ENCODE measurements at places on chromosomes 6 and 20.
A peak's percentile ranks its signal among the peaks of the same experiment; 100 is the strongest.

GRCh38 chr6:161257793-161258457 is 15.9 kb downstream of the AGPAT4 start:
- DNase-seq = peak; percentile 94

- no peak for DNase-seq
These were observed 37.6 kb downstream of the ANKS1A start for GRCh38 chr6:34926655-34927054.

DNA sequence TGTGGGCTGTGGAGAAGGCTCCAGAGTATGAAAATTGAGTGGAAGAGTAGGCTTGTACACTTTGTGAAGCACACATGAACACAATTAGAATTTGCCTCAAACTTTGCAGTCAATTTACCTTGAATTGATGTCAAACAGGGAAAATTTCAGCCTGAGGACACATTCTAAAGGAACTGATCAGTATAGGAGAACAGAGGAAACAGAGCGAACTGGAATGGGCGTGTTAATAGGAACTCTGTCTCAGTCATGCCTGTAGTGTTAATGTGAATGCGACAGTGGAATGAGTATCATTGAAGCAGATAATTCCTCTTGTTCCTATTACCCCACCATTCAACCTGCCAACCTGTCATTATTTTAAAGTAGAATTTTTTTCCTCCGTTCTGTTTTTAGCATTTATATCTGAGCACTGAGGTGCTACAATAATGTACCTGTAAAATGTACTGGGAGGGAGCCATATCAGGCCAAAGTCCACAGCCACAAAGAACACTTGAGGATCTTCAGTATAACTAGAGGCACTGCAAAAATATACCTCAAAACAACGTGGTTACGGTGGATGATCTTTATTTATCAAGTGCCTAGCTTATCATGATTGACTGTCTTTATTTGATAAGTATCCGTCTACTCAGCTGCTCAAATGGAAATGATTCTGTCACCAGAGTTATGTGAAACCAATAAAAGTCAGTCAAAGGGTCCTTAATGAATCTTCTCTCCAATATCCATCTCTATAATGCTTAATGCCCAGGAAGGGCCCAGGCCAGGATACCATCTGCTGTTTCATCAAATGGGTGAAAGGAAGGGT is 125.3 kb upstream of the STMND1 start:
- DNase-seq = no peak

DNA sequence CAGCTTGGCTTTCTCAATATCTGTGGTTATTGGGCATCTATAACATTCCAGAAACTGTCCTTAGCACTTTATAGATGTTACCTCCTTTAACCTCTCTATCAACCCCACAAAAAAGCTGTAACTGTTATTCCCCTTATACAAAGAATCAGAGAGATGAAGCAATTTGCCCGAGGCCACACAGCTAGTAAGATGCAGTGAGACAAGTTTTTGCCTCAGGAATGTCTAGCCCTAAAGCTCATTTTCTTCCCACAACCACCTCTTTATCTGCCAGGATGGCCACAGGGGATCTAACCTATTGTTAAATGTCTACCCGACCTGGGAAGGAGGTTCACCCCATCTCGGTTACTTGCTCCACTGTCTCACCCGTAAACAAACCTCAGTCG is 31.9 kb upstream of the TCP11 start:
- no peak for DNase-seq

DNA sequence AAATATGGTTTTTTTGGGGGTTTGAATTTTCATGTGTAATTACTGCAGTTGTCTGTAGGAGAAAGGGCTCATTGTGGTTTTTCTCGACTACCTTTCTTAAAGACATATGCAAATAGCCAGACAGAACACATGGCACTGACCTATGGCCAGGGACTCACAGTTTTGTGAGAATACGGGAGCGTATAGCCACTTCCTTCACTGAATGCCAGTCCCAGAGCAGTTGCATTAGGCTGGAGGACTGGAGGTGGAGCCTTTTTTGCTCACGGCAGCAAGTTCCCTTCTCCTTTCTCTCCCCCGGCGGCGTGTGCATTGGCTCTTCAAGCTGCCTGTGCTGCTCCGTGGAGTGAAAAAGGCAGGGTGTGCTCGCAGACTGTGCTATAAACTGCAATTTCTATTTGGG is 114.9 kb downstream of the AKAP7 start:
- DNase-seq = no peak

GRCh38 chr20:49987015-49987867 is 4.5 kb downstream of the SNAI1 start:
- no peak for DNase-seq

DNA sequence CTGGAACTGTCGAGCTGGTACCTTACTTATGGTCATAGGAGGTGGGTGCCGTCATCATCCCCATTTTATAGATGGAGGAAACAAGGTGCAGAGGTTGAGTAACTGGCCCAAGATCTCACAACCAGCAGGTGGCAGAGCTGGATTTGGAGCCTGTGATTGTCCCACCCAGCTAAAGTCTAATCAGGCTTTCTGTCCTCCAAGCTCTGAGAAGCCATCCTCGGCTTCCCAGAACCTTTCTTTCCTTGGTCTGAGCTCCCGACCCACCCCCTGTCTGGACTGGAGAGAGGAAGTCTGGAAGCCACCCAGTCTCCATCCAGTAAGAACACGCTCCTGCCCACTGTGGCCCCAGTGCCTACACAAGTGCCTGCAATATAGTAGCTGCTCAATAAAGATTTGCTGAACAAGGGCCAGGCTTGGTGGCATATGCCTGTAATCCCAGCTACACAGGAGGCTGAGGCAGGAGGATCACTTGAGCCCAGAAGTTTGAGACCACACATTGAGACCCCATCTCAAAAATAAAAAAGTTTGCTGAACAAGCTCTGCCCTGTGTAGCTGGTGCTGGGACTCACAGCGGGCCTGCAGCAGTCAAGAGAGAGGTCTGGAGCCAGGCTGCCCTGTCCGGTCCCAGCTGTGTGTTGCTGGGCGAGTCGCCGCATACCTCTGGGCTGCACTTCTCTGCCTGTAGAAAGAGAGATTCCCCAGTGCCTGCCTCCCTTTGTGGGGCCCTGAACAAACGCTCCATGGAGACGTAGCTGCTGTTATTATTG is 32.5 kb upstream of the DLGAP4 start:
- DNase-seq = no peak

- DNase-seq = no peak
These were observed 77.0 kb downstream of the RNF144B start for GRCh38 chr6:18464176-18464575.

DNA sequence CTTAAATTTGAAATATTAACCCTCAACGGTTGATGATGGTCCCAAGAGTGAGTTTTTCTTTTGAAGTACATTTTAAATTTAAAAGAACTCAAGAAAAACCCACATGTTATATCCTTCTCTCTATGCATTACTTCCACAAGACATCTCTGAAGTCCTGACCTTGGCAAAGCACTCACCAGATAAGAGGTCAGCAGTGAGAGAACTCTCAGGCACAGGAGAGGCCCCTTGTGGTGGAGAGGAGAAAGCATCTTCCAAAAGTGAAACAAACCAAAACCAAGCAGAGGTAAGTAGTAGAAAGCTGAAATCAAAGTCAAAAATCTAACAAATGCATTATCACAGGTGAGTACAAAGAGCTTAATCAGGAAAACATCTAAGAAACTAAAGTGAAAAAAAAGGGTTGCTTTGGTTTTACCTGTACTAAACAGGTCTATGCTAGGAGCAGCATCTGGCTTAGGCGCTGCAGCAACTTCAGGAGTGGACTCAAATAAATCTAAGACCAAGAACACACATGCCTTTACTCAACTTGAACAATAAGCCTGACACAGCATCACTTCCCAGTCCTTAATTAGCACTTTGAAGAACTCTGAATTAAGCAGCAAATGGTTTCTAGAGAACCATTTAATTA is 80.5 kb downstream of the PRSS35 start:
- no peak for DNase-seq

DNA sequence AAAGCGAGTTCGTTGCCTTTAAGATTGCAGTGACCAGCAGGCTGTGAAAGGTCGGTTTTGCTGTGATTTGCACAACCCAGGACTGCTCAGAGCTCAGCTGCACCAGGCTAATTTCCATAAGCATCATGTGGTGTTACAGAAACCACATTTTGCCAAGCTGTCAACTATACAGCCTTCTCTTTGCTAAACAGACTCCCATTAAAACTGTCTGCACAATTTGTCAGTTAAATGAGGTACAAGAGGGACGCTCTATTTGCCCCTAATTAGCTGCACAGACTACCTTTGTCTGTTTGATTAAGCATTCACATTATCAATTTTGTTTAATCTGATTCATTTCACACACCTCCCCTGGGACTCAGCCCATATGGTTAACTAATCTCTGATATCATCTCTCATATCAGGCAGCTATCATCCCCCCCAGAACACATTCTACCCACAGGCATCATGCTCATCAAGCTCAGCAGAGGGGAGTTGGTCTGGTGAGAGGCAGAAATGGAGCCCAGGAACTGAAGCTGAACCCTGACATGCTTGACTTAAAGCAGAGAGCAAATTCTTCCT is 62.1 kb downstream of the OLIG3 start:
- DNase-seq = no peak

GRCh38 chr6:136784271-136784664 is 8.0 kb downstream of the MAP3K5 start:
- DNase-seq = no peak

DNA sequence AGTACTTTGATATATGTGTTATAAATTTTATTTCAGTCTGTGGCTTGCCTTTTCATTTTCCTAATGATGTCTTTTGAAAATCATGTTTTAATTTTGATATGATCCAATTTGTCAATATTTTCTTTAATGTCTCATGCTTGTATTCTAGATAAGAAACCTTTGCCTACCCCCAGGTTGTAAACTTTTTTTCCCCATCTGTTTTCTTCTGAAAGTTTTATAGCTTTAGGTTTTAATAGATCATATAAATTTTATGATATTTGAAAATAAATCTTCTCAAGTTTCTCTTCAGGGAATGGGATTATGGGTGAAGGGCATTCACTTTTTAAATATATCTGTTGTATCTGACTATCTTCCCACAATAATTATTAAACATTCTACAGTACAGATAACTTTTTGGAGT is 66.7 kb downstream of the SESN1 start:
- no peak for DNase-seq

DNA sequence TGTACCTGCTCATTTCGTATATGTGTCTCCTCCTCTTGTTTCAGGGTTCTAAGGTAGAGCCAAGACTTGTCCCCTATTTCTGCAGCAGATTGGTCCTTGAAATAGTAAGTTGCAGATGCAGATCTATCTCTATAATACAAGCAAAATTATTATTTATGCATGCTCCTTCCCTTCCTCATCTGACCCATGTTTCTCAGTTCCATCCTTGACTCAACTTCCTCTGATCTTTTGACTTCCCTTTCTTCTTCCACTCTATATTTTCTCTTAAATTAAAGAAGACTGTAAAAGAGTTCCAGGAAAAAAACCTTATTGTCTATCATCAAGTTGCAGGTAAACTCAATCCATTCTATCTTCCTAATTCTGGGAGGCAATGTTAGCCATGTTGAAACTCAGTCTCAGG is 23.7 kb downstream of the PLA2G7 start:
- DNase-seq = no peak

GRCh38 chr20:11917663-11918062 is at the start of gene BTBD3:
BTBD3 (plus strand) TSS chr20:11917893; CDS start chr20:11918276, 383 bp downstream.
- DNase-seq = peak; percentile 15

DNA sequence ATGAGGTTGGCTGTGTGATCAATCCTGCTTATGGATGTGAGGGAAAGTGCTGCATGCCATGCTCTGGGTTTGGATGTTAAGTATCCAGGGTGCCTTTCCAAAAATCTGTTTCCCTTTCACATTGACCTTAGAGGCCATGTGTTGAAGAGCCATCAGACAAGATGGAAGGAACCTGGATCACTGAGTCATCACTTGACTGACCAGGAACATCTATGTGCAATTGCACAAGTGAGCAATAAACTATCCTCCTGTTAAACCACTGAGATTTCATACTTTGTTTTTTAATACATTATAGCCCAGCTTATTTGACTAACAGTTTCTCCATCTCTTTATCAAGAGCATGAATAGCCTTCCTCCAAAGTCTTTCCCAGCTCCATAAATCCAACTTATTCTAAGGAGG is 17.8 kb upstream of the TMEM14A start:
- DNase-seq = no peak

DNA sequence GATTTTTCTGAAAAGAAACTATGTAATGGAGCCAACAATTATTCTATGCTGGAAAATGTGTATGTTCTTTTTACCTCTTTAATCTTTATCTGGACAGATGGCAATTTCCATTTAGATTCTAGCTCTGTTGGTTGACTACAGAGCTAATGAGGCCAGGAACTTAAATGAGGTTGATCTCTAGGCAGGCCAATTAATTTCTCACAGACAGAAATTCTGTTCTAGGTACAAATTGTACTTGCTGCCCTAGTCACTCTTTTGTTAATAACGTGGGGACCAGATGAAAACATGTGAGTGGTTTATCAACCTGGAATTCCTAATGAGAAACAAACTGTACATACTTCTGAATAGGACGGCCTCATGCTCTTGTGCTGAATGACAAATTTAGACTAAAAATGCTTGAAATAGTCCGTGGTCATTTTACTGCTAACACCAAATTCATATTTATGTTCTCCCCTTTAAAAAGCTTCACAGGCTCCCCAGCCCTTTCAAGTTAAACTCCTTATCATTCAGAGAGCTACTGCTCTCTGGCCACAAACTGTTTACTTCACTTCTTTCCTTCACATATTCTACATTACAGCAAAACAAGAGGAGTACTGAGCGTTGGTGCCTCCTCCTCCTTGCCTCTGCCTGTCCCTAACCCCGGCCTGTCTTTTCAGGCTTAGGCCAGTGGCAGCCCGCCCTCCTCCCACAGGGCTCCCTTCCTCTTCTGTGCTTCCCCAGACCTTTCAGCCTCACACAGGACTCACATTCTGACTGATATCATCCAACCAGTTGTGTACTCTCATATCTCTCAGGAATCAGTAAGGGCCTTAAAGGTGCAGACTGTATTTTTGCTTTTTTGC is 41.4 kb downstream of the DTNBP1 start:
- DNase-seq = no peak

GRCh38 chr6:99219788-99220187 is 129.7 kb downstream of the FAXC start:
- no peak for DNase-seq

Measured in AG09319 (cell line).